ENCODE measurements at places on chromosomes 2 and 18. TPM values are rescaled to one million over a fixed set of nuclear protein-coding genes. Genes with fewer than 3 reads are reported as not detected.

IL36G gene
- total RNA-seq: not detected

CRACDL gene
- total RNA-seq: 17.8 TPM

ANKRD30B gene
- not detected for total RNA-seq

MEP1B gene
- not detected for total RNA-seq

AQP12A gene
- not detected for total RNA-seq

GRCh38 chr2:122034344-122034743 is 278.9 kb downstream of the TSN start:
- no peak for DNase-seq

DNA sequence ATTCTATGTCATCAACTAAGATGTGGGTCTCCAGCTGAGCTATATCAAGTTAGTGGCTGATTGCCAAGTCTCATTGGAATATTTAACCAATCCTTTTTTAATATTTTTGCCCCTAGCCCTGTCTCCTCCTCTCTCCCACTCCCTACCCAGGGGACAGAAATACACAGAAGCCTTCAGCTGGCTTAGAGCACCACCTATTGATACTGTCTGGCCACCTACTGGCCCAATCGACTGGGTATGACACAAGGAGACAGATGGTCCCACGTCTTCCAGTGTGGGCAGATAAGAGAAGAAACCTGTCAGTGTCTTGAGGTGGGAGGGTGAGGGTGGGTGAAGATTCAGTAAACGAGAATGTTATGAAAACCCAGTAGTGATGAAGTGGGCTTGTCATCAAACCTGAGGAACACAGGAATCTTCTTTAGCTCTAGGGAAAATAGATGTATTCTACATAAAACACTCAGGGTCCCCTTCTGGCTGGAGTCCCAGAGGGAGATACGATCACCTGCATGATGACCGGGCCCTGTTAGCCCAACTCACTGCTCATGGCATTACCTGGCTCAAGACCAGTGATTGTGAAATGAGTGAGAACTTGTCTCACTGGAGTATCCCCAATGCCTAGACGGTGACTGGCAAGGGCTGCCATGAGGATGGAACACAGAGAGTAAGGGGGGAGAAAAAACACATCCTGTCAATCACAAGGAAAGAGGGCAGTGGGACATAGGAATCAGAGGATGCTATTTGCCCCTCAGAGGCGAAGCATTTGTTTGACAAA is 26.7 kb downstream of the POLR1A start:
- no peak for DNase-seq

DNA sequence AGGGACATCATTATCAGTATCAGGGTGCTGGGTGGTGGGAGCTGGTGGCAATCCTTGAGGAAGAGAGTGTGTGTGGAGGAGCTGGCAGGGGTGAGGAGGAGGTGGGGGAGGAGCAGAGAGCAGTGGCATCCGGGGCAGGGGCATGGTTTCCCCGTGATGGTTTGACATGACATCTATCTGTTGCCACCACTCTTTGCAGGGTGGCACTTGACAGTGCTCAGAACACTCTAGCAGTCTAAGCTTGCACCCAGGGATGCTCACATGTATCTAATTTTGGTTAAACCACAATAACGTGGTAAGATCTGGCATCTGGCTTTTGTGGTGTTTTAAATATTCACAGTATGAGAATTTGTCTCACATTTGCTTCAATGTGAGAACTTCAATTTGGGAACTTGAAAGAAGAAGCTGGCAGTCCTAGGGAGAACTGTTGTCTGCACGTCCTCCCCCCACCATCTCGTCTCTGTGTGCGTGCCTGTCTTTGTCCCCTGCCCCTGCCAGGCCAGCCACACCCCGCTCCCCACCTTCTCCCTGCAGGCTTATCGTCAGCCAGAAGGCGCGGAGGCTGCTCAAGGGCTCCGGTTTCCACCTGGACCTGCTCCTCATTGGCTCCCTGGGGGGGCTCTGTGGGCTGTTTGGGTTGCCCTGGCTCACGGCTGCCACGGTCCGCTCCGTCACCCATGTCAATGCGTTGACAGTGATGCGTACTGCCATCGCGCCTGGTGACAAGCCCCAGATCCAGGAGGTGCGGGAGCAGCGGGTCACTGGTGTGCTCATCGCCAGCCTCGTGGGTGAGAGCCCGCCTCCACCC is 11.7 kb downstream of the SLC4A3 start:
- DNase-seq: peak; percentile 39

GRCh38 chr2:8456151-8457091 is 225.4 kb upstream of the ID2 start:
- DNase-seq: no peak

DNA sequence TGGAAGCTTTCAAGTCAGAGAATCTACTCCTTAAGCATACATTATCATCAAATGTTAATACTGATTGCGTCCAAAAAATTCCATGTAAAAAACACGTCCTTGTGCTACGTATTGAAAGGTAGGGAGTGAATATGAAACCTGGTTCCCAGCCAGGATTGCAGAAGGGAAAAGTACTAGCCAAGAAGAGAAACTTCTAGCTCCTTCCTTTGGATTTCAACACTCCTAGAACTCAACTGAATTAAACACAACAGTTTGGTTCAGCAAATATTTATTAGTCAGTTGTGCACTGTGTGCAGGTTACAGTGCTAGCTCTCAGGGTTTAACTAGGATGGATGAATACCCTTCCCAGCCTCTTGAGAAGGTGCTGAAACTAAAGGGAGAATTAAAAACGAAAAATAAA is 33.9 kb upstream of the FHL2 start:
- DNase-seq: no peak

GRCh38 chr18:28903306-28903705 is 726.4 kb upstream of the CDH2 start:
- DNase-seq: no peak
